H4 (cell line): ENCODE measurements at places on chromosomes 2 and 18.
A peak's percentile ranks its signal among the peaks of the same experiment; 100 is the strongest.

GRCh38 chr2:216189410-216189809 lies 80.3 kb downstream of the XRCC5 start:
- no peak for DNase-seq

- DNase-seq, result peak; percentile 73
Measured at GRCh38 chr18:26386002-26386401, 159.8 kb downstream of the TAF4B start.

GRCh38 chr18:52070291-52070756 lies 269.7 kb upstream of the DCC start:
- DNase-seq, result no peak

DNA sequence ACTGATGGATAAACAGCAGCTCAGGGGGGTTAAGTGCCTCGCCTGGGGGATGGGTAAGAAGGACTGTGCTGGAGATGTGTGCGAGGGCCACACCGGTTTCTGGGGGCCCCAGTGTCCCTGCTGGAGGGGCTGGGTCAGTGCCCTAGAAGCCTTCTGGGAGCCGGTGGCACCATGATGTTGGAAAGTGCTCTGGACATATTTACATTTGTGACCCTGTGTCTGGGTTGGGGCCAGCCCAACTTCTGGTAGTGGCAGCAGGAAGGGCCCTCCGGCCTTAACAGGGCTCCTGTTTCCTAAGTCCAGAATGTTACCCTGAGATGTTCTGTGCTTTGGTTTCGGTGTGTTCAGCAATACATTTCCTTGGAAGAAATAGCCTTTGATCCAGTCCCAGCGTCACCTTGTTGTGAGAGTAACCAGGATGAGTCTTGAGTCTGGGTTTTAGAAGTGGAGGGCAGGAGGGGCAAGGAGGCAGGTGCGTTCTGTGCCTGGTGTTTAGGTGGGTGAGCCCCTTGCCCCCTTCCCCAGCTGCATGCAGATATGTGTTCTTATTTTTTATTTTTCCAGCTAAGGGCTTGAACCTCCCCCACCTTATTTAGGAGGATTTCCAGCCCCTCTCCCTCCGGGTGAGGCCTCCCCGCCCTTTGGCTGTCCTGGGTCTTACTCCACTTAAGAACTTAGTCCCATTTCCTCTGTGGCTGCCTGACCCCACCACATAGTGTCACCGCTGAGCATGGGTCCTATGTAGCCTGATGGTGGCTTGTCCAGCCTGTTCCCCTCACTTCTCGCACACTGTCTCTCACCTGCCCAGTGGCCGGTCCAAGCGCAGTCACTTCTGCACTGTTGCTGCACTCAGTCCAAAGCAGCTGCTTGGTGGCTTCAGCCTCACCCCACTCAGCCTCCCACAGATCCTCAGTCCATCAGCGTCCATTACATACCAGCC lies 132.7 kb upstream of the HS6ST1 start:
- no peak for DNase-seq

- peak; percentile 24 for DNase-seq
Measured at GRCh38 chr2:115491186-115491793, 1048.8 kb downstream of the DPP10 start.

DNA sequence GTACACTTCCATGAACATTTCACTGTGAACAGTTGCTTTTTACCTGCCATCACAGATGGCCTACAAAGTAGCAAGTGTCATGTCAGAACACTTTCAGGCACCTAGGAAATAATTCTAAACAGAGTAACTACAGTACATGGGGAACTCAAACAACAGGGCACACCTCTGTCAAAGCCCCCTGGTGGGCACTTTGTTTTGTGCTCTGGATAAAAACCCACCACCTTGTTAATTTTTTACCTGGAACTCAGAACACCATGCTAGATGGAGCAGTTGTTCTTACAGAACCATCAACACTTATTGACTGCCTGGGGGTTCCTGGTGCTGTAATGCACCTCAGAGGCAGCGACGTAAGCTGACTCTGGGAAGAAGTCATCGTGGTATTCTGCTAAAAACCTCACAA lies 2.3 kb downstream of the MSL3B start:
- no peak for DNase-seq

DNA sequence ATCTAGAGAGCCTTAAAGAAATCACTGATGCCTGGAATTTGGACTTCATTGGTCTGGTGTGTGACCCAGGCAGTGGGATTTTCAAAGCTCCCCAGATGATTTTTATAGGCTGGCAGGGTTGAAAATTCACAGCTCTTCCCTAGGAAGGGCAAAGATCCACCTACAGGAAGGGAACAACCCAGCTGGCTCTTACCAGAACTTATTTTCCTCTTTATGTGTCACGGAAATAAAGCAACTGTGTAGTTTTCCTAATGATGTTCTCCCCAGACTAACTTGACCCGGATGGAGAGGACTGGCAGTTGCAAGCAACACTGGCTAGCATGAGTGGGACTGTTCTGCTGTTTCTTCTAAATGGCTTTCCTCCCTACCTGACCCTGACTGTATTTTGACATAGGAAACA lies 235.6 kb downstream of the ALPK2 start:
- no peak for DNase-seq

GRCh38 chr2:139876321-139876720 lies 1096.1 kb upstream of the NXPH2 start:
- no peak for DNase-seq

- DNase-seq, result no peak
Measured at GRCh38 chr2:80246534-80246933, 58.0 kb downstream of the LRRTM1 start.

GRCh38 chr18:10892786-10893185 lies 256.6 kb downstream of the PIEZO2 start:
- no peak for DNase-seq

DNA sequence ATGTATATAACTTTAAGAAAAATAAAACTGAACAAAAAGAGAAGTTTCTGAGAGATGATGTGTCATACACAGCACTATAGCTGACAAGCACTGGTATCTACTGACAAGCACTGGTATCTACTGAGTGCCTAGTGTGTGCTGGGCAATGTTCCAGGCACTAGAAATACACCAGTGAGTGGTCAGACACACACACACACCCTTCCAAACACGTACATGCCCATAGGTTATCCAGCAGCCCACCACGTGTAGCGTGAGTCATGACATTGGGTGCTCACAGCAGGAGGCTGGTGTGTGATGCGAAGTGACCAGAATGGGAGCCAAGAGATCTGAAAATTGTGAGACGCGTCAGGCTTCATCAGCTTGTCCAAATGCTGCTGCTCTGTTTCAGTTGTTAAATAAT lies 12.2 kb upstream of the GNAL start:
- DNase-seq, result no peak

GRCh38 chr2:215272918-215273317 lies 38.9 kb upstream of the ATIC start:
- no peak for DNase-seq

DNA sequence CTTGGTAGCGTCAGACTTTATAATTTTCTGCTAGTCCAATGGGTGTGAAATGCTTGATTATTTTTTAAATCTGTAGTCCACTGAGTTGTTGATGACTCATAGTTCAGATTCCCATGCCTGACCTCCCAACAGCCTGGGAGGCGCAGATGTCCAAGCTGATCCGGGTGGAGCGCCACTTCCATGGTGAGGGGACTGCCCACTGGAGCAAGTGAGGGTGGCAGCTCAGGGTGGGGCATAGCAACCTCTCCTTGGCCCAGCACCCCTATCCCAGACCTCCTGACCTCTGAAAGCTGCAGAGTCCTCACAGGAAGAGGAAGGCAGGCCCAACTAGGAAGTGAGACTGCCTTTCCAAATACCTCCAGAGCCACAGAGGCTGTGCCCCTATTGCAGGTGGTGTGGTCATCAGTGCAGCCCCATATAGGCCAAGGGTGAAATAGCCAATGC lies 4.4 kb downstream of the MAL start:
- no peak for DNase-seq

DNA sequence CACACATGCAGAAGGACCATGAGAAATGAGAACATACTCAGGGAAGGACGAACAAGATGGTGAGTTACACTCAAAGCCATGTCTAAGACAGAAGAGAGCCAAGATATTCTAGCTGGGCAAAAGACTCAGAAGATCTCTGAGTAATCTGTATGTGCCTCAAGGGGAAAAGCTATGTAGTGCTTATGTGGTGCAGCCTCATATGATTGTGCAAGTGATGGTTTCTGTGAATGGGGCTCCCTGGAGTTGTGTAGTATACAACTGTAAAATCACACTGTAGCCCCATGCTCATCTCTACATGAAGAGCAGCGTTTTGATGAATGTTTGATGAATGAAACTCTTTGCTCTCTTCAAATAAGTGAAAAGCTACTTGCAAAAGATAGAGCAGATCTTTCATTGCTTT lies 57.5 kb downstream of the OSR1 start:
- DNase-seq, result no peak

GRCh38 chr18:62584241-62585120 lies 61.7 kb downstream of the ZCCHC2 start:
- DNase-seq, result peak; percentile 91

- DNase-seq, result no peak
Measured at GRCh38 chr18:52442686-52443085, 102.7 kb downstream of the DCC start.

DNA sequence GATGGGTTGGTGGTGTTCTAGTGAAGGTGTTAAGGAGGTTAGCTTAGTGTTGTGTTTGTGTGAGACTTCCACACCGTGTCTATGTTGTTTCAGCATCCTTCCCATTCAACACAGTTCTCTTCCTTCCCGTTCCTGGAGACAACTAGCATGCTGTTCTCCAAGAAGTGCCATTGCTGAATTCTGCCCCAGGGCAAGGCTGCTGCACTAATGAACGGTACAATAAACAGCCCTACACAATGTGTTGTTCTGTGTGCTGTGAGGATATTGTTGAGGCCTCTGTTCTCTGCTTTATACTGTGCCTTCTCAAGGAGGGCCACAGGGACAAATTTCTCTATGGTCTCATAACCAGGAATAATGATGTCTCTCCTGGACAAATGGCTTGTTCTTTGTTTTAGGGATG lies 39.8 kb upstream of the ZEB2 start:
- no peak for DNase-seq

- DNase-seq, result peak; percentile 7
Measured at GRCh38 chr2:233853353-233853752, 982 bp downstream of the HJURP start.

DNA sequence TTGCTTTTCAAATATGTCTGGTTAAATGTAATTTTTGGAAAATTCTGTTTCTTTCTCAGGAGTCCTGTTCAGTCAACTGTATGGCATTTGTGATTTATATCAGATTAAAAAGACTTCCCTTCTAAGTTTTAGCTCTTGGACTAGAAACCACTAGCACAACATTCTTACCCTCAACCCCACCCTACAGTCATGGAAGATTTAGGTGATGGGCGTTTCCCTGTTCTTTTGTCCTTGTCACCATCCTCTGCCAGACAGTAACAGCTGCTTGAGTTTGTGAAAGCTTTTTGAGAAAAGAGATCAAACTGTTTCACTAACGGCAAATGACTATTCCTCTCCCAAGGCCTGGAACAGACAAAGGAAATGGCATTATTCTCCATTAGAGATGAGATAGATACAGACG lies 31.8 kb downstream of the SERPINB5 start:
- DNase-seq, result no peak

DNA sequence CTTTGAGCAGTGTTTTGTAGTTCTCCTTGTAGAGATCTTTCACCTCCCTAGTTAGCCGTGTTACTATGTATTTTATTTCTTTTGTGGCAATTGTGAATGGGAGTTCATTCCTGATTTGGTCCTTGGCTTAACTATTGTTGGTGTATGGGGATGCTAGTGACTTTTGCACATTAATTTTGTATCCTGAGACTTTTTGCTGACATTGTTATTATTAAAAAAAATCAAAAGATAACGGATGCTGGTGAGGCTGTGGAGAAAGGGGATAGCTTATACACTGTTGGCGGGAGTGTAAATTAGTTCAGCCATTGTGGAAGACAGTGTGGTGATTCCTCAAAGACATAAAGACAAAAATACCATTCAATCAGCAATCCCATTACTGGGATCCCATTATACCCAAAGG lies 17.0 kb upstream of the ZNF397 start:
- no peak for DNase-seq

DNA sequence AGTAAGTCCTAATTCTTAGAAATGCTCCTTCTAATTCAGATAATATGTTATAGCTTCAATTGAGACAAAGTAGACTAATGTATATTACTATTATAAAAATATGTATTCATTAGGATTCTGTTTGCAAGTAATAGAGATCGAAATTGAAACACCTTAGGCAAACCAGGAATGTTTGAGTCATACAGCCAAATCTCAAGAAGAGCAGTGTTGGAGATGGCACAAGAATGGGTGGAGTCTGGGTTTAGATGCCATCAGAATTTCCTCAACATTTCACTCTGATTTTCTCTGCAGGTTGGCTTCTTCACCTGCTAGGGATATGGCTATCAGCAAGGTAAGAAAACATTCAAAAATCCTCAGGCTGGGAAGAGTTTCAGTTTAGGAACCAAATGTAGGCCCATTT lies 405.4 kb downstream of the CCDC85A start:
- no peak for DNase-seq

DNA sequence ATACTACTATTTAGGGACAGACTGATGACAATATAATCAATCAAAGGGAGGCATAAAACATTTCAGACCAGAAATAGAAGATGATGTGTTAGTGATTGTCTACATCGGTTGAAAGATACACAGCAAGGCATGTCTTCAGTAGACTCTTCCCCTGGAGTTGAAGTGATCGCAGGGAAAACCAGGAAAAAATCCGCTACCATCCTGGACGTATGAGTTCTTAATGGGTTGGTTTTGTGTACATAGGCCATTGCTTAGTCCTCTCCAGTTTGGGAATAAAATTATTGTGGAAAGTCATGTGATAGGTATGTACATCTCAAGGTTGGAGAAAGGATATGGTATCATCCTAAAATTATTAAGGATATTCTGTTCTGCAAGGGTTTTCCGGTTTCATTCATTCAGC lies 4.3 kb downstream of the APCDD1 start:
- no peak for DNase-seq

- no peak for DNase-seq
Measured at GRCh38 chr2:159856760-159857159, 58.8 kb upstream of the CD302 start.

DNA sequence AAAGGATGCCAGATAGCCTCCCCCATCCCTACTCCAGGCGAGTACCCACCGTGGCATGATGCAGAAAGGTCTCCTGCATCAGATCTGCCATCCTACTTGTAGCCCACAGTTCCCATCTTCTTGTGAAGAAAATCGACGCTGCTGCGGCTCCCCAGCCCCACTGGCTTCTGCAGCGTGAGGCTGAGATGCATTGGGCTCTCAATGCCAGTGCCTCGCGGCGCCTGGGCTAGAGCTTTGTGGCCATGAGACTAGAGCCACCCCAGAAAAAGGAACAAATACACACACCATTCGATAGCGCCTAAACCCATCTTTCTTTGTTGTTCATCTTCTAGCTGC lies 2.8 kb downstream of the NOL4 start:
- no peak for DNase-seq
